ENCODE measurements at places on chromosomes 11 and 22.

- DNase-seq = no peak
- H3K27me3 ChIP-seq = no peaks in the 10 kb centered on the region
These were observed 76.3 kb upstream of the BIRC3 start for GRCh38 chr11:102241026-102241425.

DNA sequence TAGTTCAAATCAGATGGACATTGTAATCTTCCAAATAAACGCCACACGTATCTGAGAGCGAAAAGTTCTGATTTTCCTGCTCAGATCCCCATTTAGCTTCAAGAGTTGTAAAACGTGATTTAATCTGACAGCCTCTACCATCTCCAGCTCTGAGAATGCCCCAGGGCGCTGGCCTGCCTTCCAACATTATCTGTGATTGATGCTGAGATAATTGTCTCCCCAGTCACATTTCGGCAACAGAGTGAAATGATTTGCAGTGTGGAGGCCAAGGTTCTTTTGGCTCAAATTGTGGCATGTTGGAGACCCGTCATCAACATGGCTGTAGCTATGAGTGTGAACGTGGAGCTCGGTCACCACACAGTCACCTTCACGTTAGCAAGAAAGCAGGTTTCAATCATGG lies 283.4 kb downstream of the BRD1 start:
- no peaks in the 10 kb centered on the region for H3K4me1 ChIP-seq
- no peaks in the 10 kb centered on the region for H3K27me3 ChIP-seq
- H3K36me3 ChIP-seq = no peaks in the 10 kb centered on the region
- H3K27ac ChIP-seq = no peak overlapping the region

- H3K27me3 ChIP-seq = no peaks in the 10 kb centered on the region
- H3K27ac ChIP-seq = peak overlapping the region; percentile 30
- no peaks in the 10 kb centered on the region for H3K36me3 ChIP-seq
- no peak overlapping the region for H3K4me3 ChIP-seq
These were observed 6.0 kb upstream of the MCM5 start for GRCh38 chr22:35394011-35394312.

- H3K4me3 ChIP-seq = no peak overlapping the region
- peaks cover 17% of the 10 kb centered on the region for H3K27me3 ChIP-seq
- no peaks in the 10 kb centered on the region for H3K4me1 ChIP-seq
These were observed 180.8 kb downstream of the DBX1 start for GRCh38 chr11:19979519-19979845.

- DNase-seq = no peak
- H3K4me3 ChIP-seq = no peak overlapping the region
- H3K36me3 ChIP-seq = no peaks in the 10 kb centered on the region
- no peaks in the 10 kb centered on the region for H3K27me3 ChIP-seq
- no peaks in the 10 kb centered on the region for H3K4me1 ChIP-seq
These were observed 127.1 kb downstream of the CHST1 start for GRCh38 chr11:45538363-45538762.

DNA sequence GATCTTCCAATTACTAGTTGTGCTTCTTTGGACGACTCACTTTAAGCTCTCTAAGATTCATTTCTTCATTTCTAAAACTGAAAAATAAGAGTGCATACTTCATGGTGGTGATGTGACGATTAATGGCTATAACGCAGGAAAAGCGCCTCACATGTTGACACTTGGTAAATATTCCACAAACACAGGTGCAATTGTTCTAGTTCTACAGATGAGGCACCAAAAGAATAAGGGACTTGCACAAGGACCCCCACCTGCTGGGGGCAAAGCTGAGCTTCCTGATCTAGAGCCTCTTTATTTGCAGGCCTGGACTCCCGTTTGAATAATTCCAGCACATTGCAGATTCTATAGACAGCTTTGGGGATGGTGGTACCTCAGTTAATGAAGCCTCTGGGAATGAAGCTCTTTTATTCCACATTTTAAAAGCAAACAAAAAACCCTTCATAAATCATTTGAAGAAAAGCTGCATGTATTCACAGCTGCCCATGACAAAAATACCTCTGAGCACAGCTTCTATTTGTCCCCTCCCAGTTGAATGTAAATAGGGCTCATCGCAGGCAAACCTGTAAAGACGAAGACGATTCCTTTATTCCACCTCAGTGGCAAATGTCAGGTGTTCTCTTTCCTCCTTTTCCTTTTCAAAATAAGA lies 14.9 kb upstream of the CADM1 start:
- no peak for DNase-seq
- no peaks in the 10 kb centered on the region for H3K4me1 ChIP-seq
- H3K27ac ChIP-seq = no peak overlapping the region
- H3K36me3 ChIP-seq = no peaks in the 10 kb centered on the region

GRCh38 chr22:16586170-16586569 lies 6.4 kb downstream of the CCT8L2 start:
- H3K27ac ChIP-seq = no peak overlapping the region
- no peak overlapping the region for H3K4me3 ChIP-seq
- no peaks in the 10 kb centered on the region for H3K36me3 ChIP-seq

GRCh38 chr11:19713196-19714021 lies 772 bp downstream of the NAV2 start:
- H3K36me3 ChIP-seq = no peaks in the 10 kb centered on the region
- peak overlapping the region; percentile 44 for H3K4me3 ChIP-seq
- peak; percentile 20 for DNase-seq
- no peak overlapping the region for H3K27ac ChIP-seq
- peaks cover 28% of the 10 kb centered on the region for H3K27me3 ChIP-seq

GRCh38 chr11:127873478-127873877 lies 713.9 kb downstream of the ETS1 start:
- H3K27ac ChIP-seq = no peak overlapping the region
- no peaks in the 10 kb centered on the region for H3K4me1 ChIP-seq
- H3K36me3 ChIP-seq = no peaks in the 10 kb centered on the region
- H3K27me3 ChIP-seq = no peaks in the 10 kb centered on the region
- DNase-seq = no peak

Data from natural killer cell (primary cell).